Panc1 (cell line): ENCODE measurements at places on chromosomes 4 and X. TPM values are rescaled to one million over a fixed set of nuclear protein-coding genes. Genes with fewer than 3 reads are reported as not detected.
A peak's percentile ranks its signal among the peaks of the same experiment; 100 is the strongest.

The NAT8L gene
- 16.6 TPM for total RNA-seq

The FAAH2 gene
- total RNA-seq, result 0.10 TPM

The SYP gene
- total RNA-seq, result 12.4 TPM

The EPHA5 gene
- 1.9 TPM for total RNA-seq

The RRAGB gene
- 19.6 TPM for total RNA-seq

The NRK gene
- 0.03 TPM for total RNA-seq

The ERVMER34-1 gene
- 0.67 TPM for total RNA-seq

The OPRPN gene
- total RNA-seq, result not detected

The SULT1E1 gene
- total RNA-seq, result not detected

The AWAT2 gene
- not detected for total RNA-seq

The ESX1 gene
- 2.8 TPM for total RNA-seq

The FGF5 gene
- 1.3 TPM for total RNA-seq

The GAGE12C gene
- total RNA-seq, result not detected

The ZNF81 gene
- 10.7 TPM for total RNA-seq

- no peaks in the 10 kb centered on the region; the same call in 1 of the 2 replicates for H3K27me3 ChIP-seq
- H3K27ac ChIP-seq, result no peak overlapping the region
- no peak for DNase-seq
- H3K4me3 ChIP-seq, result no peak overlapping the region
- no peaks in the 10 kb centered on the region for H3K4me1 ChIP-seq
These were observed 49.2 kb upstream of the MSX1 start for GRCh38 chr4:4810092-4810774.

DNA sequence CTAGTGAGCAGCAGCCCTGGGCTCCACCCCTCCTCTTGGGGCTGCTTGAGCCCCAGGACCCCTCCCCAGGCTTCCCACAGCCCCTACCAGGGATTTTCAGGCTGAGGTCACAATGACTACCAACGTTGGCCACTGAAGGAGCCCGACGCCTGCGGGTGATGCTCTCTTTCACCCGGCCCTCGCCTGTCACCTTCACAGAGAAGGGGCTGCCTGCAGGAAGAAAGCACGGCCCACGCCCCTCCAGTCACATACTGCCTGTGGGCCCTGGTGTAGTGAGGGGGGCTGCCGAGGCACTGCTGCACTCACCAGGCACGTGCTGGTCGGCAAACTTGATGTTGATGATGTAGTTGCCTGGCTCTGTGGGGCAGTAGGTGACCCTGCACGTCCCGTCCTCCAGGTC lies 22.0 kb downstream of the FLNA start:
- H3K4me3 ChIP-seq, result no peak overlapping the region
- H3K27ac ChIP-seq, result no peak overlapping the region
- DNase-seq, result no peak
- peaks cover 10% of the 10 kb centered on the region for H3K4me1 ChIP-seq
- no peaks in the 10 kb centered on the region for H3K27me3 ChIP-seq

DNA sequence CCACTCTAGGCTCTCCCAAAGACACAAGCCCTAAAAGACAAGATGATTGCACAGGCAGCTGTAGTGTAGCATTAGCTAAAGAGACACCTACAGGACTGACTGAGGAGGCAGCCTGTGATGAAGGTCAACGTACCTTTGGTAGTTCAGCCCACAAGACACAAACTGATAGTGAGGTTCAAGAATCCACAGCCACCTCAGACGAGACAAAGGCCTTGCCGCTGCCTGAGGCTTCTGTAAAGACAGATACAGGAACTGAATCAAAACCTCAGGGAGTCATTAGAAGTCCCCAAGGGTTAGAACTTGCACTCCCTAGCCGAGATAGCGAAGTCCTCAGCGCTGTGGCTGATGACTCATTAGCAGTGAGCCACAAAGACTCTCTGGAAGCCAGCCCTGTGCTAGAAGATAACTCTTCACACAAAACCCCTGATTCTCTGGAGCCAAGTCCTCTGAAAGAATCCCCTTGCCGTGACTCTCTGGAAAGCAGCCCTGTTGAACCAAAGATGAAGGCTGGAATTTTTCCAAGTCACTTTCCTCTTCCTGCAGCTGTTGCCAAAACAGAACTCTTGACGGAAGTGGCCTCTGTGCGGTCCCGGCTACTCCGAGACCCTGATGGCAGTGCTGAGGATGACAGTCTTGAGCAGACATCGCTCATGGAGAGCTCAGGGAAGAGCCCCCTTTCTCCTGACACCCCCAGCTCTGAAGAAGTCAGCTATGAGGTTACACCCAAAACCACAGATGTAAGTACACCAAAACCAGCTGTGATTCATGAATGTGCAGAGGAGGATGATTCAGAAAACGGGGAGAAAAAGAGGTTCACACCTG lies 306.3 kb downstream of the ANK2 start:
- no peaks in the 10 kb centered on the region for H3K4me1 ChIP-seq
- H3K4me3 ChIP-seq, result no peak overlapping the region
- no peak overlapping the region for H3K27ac ChIP-seq
- no peak for DNase-seq
- no peaks in the 10 kb centered on the region for H3K27me3 ChIP-seq

GRCh38 chr4:3042226-3042625 lies 32.1 kb downstream of the HTT-AS start:
- no peak for DNase-seq
- H3K4me1 ChIP-seq, result no peaks in the 10 kb centered on the region
- H3K36me3 ChIP-seq, result no peaks in the 10 kb centered on the region
- no peak overlapping the region for H3K27ac ChIP-seq
- no peaks in the 10 kb centered on the region for H3K27me3 ChIP-seq

DNA sequence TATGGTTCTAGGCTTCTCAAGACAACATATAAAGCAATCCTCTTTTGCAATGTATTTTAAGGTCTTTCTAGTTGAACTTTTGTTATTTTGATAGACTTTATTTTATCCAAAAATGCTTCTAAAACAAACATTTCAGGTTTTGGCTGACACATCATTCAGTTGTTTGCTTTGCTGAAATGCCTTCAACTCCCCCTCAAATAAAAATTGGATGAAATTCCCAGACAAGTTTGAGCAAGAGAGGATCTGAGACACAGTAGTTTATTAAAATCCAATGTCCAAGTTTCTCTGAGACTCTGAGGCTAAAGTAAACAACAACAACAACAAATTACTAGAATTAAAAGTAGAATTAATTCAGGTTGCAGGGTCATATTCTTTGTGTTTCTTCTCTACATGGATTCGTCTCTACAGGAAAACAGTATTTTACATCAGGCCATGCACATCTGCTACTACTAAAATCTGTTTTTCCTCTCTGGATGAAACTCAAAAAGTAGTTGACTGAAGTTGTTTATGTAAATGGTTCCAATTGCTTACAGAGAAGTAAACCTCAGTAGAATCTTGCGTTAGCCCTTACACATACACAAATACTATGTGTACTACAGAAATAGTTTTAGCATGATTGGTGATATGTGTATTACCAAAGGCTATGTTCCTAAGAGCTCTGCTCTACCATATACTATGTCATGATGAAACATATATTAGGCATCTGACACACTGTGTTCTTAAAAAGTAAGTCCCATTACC lies 64.9 kb downstream of the PRSS12 start:
- H3K27ac ChIP-seq, result no peak overlapping the region
- no peak overlapping the region for H3K4me3 ChIP-seq
- H3K27me3 ChIP-seq, result no peaks in the 10 kb centered on the region
- H3K4me1 ChIP-seq, result no peaks in the 10 kb centered on the region
- DNase-seq, result no peak
- no peaks in the 10 kb centered on the region for H3K36me3 ChIP-seq

- H3K27me3 ChIP-seq, result no peaks in the 10 kb centered on the region; the same call in 1 of the 2 replicates
- no peaks in the 10 kb centered on the region for H3K36me3 ChIP-seq
- no peak for DNase-seq
- H3K27ac ChIP-seq, result no peak overlapping the region
- H3K4me3 ChIP-seq, result no peak overlapping the region
These were observed 109.3 kb upstream of the TBC1D9 start for GRCh38 chr4:140865253-140866217.

DNA sequence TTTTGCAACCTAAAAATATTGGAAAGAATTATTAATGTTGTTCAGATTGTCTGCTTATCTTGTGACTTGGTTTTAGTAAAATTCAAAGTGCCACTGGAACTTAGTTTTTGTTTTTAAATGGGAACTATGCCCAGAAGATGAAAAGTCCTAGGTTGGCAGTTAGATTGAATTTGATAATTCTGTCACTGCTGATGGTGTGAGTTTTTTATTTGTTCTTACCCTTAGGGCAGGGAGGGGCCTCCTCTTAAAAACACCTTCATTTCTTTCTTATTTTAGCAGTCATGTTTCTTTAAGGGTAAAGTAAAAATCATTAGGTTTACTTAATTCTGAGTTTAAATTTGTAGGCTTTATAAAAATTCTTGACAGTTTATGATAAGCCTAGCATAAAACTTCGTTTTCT lies 80.6 kb downstream of the AFF1 start:
- H3K27me3 ChIP-seq, result no peaks in the 10 kb centered on the region
- no peak for DNase-seq
- H3K27ac ChIP-seq, result no peak overlapping the region
- peaks cover 37% of the 10 kb centered on the region for H3K4me1 ChIP-seq

- H3K27me3 ChIP-seq, result no peaks in the 10 kb centered on the region
- no peak for DNase-seq
- H3K4me3 ChIP-seq, result no peak overlapping the region
- H3K27ac ChIP-seq, result no peak overlapping the region
These were observed 183.8 kb downstream of the PTTG2 start for GRCh38 chr4:38144031-38144430.

DNA sequence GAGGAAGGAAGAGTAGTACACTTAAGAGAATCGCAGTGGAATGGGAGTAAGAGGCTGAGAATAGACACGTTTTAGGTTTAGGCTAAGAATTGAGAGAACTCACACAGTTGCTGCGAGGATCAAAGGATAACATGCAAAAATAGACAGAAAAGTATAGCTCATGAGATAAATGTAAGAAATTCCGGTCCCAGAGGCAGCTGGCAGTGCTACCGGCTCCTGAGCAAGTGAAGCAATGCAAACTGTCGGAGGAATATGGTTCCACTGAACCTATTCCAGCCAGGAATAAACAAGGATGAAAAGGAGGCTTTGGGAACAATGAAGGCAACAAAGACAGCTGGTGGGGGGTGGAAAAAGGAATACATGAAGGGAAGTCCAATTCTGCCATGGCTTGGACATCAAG lies 191.8 kb downstream of the QDPR start:
- H3K27ac ChIP-seq, result no peak overlapping the region
- DNase-seq, result no peak
- no peaks in the 10 kb centered on the region for H3K4me1 ChIP-seq
- no peaks in the 10 kb centered on the region for H3K36me3 ChIP-seq

DNA sequence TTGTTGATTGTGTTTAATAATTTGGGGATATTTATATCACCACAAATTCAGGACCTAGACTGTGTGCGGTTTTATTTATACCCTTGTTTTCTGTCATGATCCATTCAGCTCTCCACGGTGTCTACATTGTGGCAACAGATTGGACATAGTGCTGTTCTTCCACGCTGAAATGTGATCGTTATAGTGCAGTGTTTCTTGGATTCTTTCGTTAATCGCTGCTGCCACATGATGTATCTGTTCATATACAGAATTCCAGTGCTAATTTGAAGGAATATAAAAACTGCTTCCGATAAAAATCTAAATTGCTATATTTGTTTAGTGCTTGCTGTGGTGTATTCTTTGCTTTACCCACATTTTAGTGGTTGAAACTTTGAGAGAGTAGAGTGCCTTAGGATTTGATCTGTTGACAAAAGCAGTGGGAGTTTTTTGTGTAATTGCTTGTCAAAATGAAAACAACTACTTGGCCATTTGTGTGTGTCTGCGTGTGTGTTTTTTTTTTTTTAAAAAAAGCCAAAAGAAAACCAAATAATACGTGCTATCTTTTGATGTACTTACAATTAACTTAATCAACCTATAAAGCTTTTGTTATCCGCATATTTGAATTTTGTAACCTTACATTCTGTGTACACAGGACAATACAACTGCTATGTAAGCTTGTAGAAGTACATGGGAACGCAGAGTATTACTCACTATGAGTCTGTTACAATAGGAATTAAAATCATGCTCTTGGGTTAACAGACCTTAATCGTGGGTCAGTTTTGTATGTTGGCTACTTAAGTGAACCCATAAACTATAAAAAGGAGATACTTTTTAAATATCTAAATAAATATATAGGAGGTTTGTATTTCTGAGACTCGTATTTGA lies 353.3 kb downstream of the ARHGAP24 start:
- H3K4me3 ChIP-seq, result peak overlapping the region; percentile 33
- H3K27me3 ChIP-seq, result no peaks in the 10 kb centered on the region
- H3K4me1 ChIP-seq, result peaks cover 28% of the 10 kb centered on the region; the same call in 1 of the 2 replicates
- H3K36me3 ChIP-seq, result no peaks in the 10 kb centered on the region
- DNase-seq, result no peak

DNA sequence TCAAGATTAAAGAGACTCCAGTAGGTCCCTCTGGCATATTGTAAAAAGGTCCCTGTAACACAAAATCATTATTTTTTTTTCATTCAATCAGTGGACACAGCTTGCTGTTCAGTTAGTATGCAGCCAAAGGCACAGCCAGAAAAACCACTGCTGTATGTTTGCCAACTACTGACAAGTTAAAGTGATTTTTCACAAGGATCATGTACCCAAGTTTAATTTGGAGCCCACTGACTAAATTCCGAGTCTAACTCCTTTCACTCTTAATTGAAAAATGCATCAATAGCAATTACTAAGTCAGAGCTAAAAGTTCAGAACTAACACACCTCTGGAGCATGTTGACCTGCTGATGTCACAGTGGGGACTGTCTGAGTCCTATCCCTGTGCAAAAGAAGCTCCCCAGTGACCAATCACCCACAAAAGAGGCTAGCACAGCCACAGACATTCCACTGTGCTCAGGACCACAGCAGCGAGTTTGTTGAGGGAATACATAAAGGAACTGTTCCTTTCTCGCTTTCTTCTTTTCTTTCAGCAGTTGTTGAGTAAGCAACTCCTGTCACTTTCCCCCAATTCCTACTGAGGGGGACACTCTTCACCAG lies 60.4 kb downstream of the STX18 start:
- no peak for DNase-seq
- no peaks in the 10 kb centered on the region for H3K27me3 ChIP-seq
- H3K4me1 ChIP-seq, result no peaks in the 10 kb centered on the region
- no peaks in the 10 kb centered on the region for H3K36me3 ChIP-seq

GRCh38 chrX:18992829-18993228 lies 8.9 kb upstream of the PHKA2 start:
- H3K27ac ChIP-seq, result no peak overlapping the region
- H3K36me3 ChIP-seq, result no peaks in the 10 kb centered on the region
- no peak overlapping the region for H3K4me3 ChIP-seq
- H3K27me3 ChIP-seq, result no peaks in the 10 kb centered on the region

GRCh38 chr4:134219043-134219442 lies 17.5 kb upstream of the PABPC4L start:
- H3K36me3 ChIP-seq, result no peaks in the 10 kb centered on the region
- H3K27me3 ChIP-seq, result no peaks in the 10 kb centered on the region
- DNase-seq, result no peak
- H3K27ac ChIP-seq, result no peak overlapping the region

- no peaks in the 10 kb centered on the region for H3K36me3 ChIP-seq
- H3K4me1 ChIP-seq, result no peaks in the 10 kb centered on the region
- no peak for DNase-seq
These were observed 51.6 kb downstream of the SCFD2 start for GRCh38 chr4:53314252-53314651.

GRCh38 chr4:41844327-41844726 lies 90.9 kb upstream of the TMEM33 start:
- H3K4me1 ChIP-seq, result no peaks in the 10 kb centered on the region
- H3K36me3 ChIP-seq, result no peaks in the 10 kb centered on the region
- H3K27me3 ChIP-seq, result no peaks in the 10 kb centered on the region
- DNase-seq, result no peak
- no peak overlapping the region for H3K4me3 ChIP-seq
- no peak overlapping the region for H3K27ac ChIP-seq
